ENCODE measurements at places on chromosomes 2 and 18.

GRCh38 chr2:9416267-9416961 lies 6.9 kb downstream of the ITGB1BP1 start:
- no peak overlapping the region for H3K4me3 ChIP-seq
- H3K4me1 ChIP-seq: peaks cover 2% of the 10 kb centered on the region
- peaks cover 6% of the 10 kb centered on the region for H3K36me3 ChIP-seq

GRCh38 chr2:104388296-104388695 lies 465.6 kb upstream of the POU3F3 start:
- H3K27me3 ChIP-seq: no peaks in the 10 kb centered on the region
- no peak overlapping the region for H3K27ac ChIP-seq
- H3K4me3 ChIP-seq: no peak overlapping the region
- no peaks in the 10 kb centered on the region for H3K4me1 ChIP-seq

DNA sequence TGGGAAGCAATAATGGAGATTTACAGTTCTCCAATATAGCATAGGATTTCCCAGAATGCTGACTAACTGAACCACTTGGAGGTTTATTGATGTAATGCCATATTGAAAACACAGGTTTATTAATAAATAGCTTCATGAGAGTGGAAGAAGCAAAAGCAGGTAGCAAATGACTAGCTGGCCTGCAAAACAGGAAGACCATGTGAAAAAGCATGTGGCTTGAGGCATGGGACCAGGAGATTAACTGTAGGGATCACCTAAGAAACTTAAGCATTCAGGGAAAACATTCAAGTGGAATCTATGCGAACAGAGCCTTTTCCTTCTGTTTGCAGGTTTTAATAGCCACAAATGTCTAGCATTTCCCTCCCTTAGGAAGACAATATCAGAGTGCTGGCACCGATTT lies 679.7 kb downstream of the ZEB2 start:
- no peaks in the 10 kb centered on the region for H3K4me1 ChIP-seq
- H3K27me3 ChIP-seq: no peaks in the 10 kb centered on the region
- no peak for DNase-seq
- H3K27ac ChIP-seq: no peak overlapping the region
- no peaks in the 10 kb centered on the region for H3K36me3 ChIP-seq

DNA sequence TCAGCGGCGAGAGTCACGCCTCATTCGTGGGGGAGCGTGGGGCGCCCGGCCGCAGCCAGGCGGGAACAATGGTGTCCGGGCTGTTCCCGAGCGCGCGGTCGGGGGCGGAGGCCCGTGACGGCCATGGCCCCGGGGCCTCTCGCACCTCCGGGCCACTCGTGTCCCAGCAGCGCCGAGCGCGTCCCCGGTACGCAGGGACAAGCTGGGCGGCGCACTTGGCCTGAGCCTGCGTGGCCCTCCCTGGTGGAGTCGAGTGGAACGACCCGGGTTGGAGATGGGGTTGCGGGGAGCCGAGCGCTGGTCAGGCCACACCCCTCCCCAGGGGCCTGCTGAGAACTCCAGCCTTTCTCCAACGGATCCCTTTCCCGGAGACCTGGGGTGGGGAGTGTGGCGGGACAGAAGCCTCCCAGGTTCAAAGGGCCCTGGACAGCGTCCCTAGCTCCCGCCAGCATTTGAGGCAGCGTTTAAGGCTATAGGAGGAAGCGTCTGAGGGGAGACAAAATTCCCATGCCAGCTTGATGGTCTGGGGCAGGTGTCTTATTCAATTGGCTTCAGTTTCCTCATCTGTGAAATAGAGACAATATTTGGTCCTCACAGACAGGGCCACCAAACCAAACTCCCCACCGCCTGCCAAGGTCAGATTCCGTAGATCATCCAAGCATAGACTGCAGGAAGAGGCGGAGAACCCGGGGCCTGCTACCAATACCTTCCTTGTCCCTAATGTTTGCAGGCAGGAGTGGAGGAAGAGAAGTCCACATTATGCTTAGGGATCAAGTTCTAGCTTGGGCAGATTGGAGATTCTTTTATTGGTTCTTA lies 553 bp downstream of the CNDP2 start:
- peaks cover 3% of the 10 kb centered on the region for H3K36me3 ChIP-seq
- H3K27ac ChIP-seq: peak overlapping the region; percentile 97
- peak overlapping the region; percentile 96 for H3K4me3 ChIP-seq
- no peaks in the 10 kb centered on the region for H3K27me3 ChIP-seq
- DNase-seq: peak; percentile 58
- peaks cover 21% of the 10 kb centered on the region for H3K4me1 ChIP-seq

DNA sequence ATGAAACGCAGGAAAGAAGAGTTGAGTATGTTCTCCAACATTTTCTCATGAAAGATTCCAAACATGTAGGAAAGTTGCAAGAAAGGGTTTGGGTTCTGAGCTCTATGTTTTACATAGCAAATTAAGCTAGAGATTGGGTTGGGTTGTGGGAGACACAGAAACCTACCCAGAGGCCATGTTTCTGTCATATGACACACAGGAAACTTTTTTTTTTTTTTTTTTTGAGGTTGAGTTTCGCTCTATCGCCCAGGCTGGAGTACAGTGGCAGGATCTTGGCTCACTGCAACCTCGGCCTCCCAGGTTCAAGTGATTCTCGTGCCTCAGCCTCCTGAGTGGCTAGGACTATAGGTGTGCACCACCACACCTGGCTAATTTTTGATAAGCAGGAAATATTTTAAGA lies 57.6 kb downstream of the DOCK10 start:
- no peak overlapping the region for H3K4me3 ChIP-seq
- no peaks in the 10 kb centered on the region for H3K36me3 ChIP-seq
- no peaks in the 10 kb centered on the region for H3K4me1 ChIP-seq
- no peak for DNase-seq
- H3K27ac ChIP-seq: no peak overlapping the region

DNA sequence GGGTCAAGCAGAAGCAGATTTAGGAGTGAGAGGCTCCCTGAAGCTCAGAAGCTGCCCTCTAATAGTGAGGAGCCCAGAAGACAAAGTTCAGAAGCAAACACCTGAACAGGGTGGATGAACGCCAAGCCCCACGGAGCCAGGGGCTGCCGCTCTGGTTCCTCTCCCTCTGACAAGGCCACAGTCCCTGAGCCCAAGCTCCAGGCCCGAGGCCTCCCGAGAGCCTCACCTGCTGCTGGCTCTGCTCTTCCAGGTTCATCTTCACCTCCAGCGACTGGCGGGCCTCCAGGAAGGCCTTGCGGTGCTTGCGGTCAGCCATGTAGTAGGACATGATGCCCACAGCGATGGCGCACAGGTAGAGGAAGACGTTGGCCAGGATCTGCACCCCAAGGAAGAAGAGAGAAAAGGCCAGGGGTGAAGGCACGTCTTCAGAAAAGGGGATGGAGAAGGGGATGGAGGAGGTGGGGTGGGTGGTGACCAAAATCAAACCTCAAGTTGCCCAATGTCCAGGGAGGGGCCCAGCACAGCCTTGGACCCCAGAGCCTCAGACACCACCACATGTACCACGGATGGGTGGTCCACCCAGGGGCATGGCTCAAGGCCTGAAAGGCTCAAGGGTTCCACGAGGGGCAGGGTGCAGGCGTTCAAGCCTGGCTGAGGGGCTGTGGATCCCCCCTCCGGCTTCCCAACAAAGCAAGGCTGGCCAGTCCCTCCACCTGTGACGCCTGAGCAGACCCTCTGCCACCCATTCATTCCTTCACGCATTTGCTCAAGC lies 47.5 kb downstream of the ADCY3 start:
- no peak overlapping the region for H3K4me3 ChIP-seq
- H3K4me1 ChIP-seq: peaks cover 7% of the 10 kb centered on the region
- H3K27ac ChIP-seq: peak overlapping the region; percentile 83
- no peaks in the 10 kb centered on the region for H3K36me3 ChIP-seq

DNA sequence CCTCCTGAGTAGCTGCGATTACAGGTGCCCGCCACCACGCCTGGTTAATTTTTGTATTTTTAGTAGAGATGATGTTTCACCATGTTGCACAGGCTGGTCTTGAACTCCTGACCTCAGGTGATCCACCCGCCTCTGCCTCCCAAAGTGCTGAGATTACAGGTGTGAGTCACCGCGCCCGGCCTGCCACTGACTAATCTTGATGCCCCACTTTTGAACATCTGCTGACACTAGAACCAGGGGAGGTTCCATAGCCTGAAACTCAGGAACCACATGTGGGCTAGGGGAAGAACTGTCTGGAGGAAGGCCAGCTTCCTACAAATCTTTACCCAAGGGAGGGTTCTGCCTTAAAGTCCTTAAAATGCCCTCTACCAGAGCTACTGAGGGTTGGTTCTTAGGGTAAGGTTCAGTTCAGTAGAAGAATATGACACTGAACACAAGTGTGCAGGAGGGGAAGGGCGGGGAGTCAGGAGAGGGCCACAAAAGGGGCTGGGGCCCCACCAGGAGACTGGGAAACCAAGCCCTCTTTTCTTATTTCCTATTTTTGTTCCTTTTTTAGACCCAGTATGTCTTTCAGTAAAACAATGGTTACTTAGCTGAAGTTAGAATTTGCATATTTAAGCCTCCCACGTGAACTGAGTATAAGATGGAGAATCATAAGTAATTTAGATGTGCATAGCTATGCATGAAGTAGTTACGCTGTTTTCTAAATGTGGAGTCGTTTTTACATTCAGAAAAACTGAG lies 6.3 kb upstream of the RAB31 start:
- H3K4me3 ChIP-seq: no peak overlapping the region
- H3K4me1 ChIP-seq: no peaks in the 10 kb centered on the region
- H3K27ac ChIP-seq: no peak overlapping the region
- DNase-seq: no peak
- no peaks in the 10 kb centered on the region for H3K27me3 ChIP-seq

DNA sequence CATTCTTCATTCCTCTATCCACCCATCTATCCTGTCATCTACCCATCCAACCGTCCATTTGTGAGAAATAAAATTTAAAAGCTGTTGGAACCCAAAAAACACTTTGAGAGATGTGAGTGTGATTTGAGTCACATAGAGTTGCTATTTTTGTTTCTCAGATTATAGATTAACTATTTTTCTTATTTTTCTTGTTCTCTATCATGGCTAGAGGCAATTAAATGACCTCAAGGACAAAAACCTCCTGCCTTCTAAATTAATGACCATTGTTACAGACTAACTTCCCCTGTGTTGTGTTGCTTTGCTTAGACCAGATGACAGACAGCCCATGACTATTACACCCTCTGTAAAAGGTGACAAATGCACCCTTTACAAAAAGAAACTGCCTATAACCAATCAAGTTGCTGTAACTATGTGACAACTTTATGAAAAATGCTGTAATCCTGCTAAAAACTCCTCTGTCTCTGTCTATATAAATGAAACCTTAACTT lies 207.9 kb upstream of the CXCR4 start:
- no peak for DNase-seq
- no peaks in the 10 kb centered on the region for H3K4me1 ChIP-seq
- no peak overlapping the region for H3K4me3 ChIP-seq
- no peaks in the 10 kb centered on the region for H3K36me3 ChIP-seq
- no peak overlapping the region for H3K27ac ChIP-seq

DNA sequence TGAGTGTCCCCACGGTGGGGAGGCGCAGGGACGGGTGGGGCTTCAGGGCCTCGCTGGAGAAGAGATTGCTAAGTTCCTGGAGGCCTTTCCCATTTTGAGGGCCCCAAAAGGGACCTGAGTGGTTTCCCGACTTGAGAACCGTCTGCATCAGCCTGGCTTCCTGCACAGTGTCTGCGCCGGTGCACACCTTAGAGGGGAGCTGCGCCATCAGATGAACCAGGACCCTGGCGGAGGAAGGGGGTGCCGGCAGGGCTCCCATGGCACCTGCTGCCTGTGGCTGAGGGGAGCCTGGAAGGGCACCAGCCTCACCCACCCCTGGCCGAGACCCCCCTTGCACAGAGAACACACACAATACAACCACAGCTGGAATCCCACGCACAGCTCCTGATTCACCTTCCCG lies 465.1 kb upstream of the MYT1L start:
- DNase-seq: no peak
- H3K27ac ChIP-seq: no peak overlapping the region
- H3K4me3 ChIP-seq: no peak overlapping the region
- H3K4me1 ChIP-seq: no peaks in the 10 kb centered on the region
- no peaks in the 10 kb centered on the region for H3K27me3 ChIP-seq

DNA sequence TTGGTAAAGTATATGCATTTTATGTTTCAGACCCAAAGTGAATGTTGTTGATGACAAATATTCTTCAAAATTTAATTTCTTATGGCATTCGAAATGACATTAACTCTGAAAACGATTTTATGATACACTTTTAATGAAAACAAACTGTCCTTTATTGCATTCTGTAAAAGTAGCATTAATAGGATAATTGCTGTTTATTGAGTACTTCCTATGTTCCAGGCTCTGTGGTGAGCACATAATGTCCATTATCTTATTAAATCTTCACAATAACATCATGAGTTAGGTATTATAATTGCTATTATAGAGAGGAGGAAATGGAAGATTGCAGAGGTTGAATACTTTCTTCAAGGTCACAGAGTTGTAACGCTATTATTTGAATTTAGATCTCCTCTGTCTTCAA lies 638.0 kb downstream of the LRP1B start:
- DNase-seq: no peak
- H3K4me3 ChIP-seq: no peak overlapping the region
- H3K27me3 ChIP-seq: no peaks in the 10 kb centered on the region
- H3K4me1 ChIP-seq: no peaks in the 10 kb centered on the region
- no peak overlapping the region for H3K27ac ChIP-seq
- no peaks in the 10 kb centered on the region for H3K36me3 ChIP-seq

DNA sequence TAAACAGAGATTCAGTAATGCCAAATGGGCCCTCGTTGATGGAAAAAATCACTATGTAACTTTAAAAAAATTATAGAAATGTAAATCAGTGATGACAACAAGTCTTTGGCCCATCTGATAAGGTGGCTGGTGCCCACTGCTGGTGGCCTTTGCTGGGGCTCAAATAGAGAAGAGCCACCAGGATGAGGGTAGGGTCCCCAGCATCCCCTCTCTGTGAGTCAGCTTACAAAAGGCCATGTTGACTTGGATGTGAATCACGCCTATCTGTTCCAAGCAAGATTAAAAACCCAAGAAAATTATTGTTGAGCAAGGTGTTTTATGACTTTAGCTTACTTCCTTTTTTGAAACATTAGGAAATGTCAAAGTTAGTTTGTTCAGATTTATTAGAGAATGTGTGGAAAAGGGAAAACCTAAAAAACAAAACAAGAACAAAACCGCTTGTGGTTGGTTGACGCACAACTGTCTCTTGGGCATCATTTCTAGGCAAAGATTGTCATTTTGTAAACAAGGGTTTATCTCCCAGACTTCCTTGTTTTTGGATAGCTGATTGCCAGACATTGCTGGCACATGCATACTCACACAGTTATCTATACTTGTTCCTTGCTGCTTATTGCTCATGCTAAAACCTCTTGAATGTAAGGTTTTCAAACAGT lies 53.7 kb upstream of the ZNF396 start:
- no peak for DNase-seq
- H3K4me3 ChIP-seq: no peak overlapping the region
- peaks cover 5% of the 10 kb centered on the region for H3K4me1 ChIP-seq
- H3K36me3 ChIP-seq: no peaks in the 10 kb centered on the region
- H3K27ac ChIP-seq: peak overlapping the region; percentile 5
- H3K27me3 ChIP-seq: no peaks in the 10 kb centered on the region

- no peak overlapping the region for H3K4me3 ChIP-seq
- H3K27ac ChIP-seq: no peak overlapping the region
- no peaks in the 10 kb centered on the region for H3K4me1 ChIP-seq
- no peaks in the 10 kb centered on the region for H3K27me3 ChIP-seq
Observed at GRCh38 chr2:29632018-29632417, 289.4 kb downstream of the ALK start.

- H3K4me1 ChIP-seq: no peaks in the 10 kb centered on the region
- H3K27me3 ChIP-seq: no peaks in the 10 kb centered on the region
- H3K4me3 ChIP-seq: no peak overlapping the region
- no peak for DNase-seq
- H3K27ac ChIP-seq: no peak overlapping the region
Observed at GRCh38 chr2:99957332-99958133, 184.9 kb downstream of the AFF3 start.

Data from upper lobe of left lung (tissue), 6 donors.